Caki2 (cell line): ENCODE measurements at places on chromosomes 12 and 14.
A peak's percentile ranks its signal among the peaks of the same experiment; 100 is the strongest.

DNA sequence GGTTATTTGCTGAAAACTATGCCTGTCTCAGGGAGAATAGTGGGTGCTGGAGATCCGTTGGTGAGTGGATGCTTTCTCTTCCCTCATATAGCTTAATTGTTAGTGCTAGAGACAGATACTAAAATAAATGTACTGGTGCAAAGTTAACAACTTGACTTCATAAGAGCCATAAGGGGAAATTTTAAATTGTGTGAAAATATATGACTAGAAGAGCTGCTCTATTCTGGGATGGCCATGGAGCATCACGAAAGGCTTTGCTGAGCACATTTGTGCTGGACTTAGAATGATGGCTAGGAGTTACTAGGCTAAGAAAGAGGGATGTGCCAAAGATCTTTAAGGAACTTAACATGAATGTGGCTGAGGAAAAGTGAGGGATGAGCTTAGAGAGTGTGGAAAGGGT is 668.8 kb downstream of the NRXN3 start:
- DNase-seq, result no peak

GRCh38 chr12:131087302-131087818 is 133.7 kb downstream of the ADGRD1 start:
- no peak for DNase-seq

DNA sequence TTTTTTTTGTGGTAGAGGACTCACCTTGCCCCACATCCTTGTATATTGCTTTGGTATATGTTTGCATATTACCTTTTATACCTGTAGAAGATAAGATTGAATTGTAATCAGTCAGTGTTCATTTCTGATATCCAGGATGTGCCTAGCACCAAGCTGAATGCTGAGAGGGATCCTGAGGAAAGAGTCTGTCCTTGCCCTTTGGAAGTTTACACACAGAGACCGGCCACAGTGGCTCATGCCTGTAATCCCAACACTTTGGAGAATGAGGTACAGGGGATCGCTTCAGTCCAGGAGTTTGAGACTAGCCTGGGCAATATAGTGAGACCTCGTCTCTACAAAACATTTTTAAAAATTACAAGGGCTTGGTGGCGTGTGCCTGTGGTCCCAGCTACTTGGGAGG is 8.4 kb downstream of the ACVR1B start:
- DNase-seq, result no peak

DNA sequence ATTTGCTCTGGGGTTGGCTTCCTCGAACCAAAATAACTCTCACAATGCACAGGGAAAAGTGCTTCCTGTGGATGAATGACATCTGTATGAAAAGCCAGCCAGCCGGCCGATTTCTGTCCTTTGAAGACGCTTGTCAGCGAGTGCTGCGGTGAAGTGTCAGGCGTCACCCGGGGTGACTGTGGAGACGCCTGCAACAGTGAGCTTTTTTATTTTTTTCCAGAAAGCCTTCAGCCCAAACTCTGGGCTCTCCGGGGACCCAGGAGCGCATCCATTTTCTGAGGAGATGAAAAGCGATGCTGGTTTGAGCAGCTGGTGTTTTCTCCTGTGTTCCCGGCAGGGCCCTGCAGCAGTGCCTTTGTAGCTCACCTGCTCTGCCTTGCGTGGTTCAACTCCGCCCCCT is 147.9 kb upstream of the MYL2 start:
- DNase-seq, result no peak

DNA sequence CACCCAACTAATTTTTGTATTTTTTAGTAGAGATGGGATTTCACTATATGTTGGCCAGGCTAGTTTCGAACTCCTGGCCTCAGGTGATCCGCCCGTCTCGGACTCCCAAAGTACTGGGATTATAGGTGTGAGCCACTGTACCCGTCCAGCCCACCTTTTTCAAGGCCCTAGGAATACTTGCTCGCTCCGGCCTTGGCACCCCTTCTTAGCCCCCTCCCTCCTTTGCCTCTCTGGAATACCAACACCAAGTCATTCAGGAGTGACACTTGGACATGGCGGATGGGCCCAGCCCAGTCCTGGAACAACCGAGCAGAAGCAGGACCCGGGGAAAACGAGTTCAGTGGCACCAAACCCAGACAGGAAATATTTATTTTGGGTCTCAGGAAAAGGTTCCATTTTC is 29.1 kb downstream of the PLEKHG3 start:
- DNase-seq, result no peak

DNA sequence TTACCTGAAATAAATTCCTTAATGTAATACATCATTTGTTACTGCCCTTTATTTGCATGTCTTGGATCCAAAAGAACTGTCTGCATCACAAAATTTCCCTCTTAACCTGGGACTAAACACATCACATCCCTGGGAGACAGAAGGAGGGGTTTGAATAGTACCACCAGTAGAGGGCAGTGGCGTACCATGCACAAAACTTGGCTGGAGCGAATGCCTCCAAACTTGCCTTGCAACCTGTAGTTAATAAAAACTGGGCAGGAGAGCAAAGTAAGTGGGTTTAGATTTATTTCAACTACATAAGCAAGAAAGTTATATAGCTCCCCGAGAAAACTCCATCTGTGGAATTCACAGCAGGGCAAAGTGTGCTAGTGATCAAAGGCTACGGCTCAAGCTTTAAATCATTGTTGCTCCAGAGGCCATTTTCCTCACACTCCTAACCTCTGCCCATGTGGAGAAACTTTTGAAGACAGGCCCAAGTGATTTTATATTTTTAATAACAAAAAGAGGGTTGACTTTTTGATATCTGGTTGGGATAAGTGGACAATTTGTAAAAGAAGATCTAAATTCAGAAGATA is 1176.7 kb upstream of the SEL1L start:
- DNase-seq, result peak; percentile 17

DNA sequence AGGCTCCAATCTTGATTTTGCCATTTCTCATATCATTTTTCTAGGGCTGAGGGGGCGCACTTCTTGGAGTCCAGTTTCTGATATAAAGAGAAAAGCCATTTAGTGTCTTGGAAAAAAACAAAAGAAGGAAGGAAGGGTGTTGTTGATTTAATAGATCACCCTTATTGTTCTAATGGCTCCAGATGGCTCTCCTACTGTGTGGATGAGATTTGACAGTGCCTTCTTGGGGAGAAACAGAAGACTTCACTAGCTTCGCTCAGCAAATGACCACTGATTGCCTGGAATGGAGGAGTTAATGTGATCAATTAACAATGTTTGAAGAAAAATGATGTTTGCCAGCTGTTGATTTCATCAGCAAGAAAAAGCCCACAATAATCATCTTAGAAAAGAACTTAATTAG is 216.2 kb downstream of the APAF1 start:
- DNase-seq, result no peak

DNA sequence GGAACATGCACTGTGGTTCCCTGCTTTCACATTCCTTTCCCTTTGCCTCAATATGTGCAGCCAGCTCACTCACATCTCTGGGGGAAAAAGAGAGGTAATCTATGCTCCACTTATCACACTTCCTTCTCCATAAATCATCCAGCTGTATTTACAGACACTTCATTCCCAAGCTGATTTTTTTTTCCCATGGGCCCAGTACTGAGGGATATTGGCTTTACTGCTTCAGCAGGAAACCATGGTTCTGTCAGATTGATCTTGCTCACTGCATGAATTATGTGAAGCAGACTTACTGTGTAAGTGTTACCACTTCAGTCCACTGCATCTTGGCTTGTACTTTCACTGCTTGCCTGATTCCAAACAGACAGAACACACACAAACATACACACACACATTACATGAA is 555.6 kb downstream of the CCER1 start:
- no peak for DNase-seq

DNA sequence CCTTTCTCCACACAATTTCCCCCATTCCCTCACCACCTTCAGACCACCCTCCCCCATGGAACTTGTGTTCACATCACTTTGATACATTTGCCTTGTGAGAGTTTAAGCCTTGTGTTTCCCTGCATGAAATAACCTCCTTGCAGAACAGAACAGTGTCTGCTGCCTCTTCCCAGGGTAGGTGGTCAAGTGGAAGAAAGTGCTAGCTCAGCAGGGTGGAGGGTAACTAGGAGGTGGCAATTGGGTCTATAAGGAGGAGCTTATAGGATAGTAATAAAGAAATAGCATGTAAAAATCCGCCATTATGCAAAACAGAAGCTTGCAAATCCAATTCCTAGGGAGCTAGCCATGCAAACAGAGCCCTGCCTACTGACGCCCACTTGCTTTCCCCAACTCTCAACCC is 13.9 kb upstream of the KRT8 start:
- DNase-seq, result no peak

DNA sequence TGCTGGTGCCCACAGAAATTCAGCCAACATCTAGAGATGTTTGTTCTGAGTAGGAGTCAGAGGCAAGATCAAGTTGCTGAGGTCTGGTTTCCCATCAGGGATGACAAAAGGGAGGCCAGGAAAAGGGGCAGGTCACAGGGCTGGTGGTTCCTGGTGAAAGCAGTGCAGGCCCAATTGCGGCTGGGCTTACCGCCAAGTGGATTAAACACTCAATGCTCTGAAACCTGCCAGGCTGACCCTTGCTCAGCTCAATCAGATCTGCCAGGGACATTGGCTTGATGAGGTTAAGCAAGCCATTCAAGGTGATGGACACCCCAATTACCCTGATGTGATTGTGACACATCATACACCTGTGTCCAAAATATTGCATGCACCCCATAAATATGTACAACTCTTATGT is 5.5 kb upstream of the OAS1 start:
- DNase-seq, result no peak

DNA sequence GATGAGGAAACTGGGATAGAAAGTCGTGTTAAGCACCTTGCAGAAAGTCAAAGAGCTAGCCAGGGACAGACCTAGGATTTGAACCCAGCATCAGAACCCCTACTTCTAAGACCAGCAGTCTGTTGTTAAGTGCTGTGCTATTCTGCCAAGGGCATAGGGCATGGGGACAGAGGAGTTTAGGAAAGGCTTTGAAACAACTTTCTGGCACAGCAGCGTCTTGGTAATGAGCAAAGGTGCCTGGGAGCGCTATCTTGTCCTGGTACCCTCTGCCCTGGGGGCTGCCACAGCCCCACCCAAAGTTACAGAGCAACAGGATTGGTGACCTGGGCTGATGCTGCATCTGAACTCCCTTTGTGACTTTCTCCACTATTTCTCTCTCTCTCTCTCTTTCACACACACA is 1108.1 kb downstream of the BCL11B start:
- DNase-seq, result no peak

GRCh38 chr14:83162361-83162929 is 1628.8 kb upstream of the SEL1L start:
- no peak for DNase-seq

DNA sequence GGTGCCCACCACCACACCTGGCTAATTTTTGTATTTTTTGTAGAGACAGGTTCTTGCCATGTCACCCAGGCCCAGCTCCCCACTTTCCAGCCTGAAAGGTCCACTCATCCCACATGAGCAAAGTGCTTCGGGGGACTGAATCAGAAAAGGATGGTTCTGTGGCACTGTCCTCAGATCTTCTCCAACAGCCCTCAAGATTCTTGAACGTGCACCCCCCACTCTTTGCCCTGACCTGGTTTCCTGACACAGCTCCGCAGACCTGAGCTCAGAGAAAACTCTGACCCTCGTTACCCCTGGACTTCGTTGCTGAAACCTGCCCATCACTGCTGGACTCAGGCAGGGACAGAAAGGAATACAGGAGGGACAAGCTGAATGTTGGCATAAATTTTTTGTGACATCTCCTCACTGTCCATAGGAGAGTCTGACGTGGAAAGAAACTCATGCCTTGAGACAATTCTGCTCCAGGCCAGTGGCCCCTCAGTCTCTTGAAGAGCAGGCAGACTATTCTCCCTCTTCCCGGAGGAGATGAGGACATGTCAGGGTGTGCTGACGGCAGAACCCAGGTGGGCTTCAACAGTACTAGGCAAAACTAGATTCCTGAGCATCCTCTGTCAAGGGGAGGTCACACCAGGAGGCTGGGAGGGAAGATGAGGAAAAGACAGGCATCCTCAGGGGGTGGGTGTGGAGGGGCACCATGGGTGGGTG is 149.3 kb downstream of the DPF3 start:
- no peak for DNase-seq

DNA sequence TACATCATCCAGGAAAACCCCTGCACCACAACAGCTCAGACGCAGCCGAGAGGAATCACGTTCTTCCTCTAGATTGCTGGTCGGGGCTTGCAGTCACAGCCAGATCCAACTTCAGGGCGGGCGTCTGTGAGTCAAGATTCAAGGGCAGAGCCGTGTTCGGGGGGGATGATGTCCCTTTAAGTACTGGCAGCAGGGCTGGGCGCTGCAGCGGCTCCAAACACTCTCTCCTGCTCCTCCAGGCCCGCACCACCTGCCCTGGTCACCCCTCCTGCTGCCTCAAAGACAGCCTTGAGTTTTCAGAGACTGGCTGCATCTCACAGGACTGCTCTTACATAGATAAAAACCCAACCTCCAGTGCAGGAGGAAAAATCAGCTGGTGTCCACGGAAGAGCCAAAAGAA is 68.3 kb downstream of the KDM2B start:
- DNase-seq, result no peak

- no peak for DNase-seq
Measured at GRCh38 chr14:21534576-21534975, 8.4 kb upstream of the SALL2 start.

- DNase-seq, result no peak
Measured at GRCh38 chr12:49013428-49013827, 5.1 kb downstream of the PRKAG1 start.

DNA sequence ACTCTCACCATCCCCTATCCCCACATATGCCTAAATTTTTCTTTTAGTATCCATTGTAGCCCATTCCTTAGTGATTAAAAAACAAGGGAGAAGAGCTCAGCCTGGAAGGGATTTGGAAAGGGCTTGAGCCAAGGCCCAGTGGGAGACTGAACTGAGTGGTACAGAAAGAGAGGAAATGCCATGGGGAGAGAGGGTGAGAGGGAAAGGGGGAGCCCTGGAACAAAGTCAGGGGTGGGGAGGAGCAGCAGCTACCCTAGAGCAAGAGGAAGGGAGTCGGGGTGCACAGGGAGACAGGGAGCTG is 2.6 kb upstream of the ATN1 start:
- no peak for DNase-seq

- peak; percentile 100 for DNase-seq
Measured at GRCh38 chr12:53938326-53939140, at the start of gene HOXC13. Gene HOXC13 (plus strand): TSS chr12:53938831. CDS start chr12:53938907, 76 bp downstream.

DNA sequence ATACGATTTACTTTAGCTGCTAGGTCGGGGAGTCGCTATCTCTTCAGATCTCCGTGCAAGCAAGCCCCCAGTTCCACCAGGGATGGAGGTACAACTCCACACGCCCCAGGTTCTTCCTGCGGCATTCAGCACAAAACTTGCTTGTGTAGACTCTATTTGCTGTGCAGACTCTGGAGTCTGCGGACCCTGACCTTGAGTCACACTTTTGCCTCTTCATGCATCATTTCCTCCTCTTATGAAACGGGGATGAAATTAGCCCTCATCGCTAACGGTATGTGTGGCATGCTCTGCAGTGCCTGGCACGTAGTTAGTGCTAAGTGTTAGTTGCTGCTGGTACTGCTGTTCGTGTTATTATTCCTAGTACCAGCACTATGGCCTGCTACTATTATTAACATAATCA is 84.4 kb downstream of the TMEM132D start:
- peak; percentile 57 for DNase-seq

GRCh38 chr12:122190842-122191668 is 8.1 kb downstream of the LRRC43 start:
- DNase-seq, result peak; percentile 53
